CD8-positive, alpha-beta memory T cell (primary cell): ENCODE measurements at places on chromosomes 13 and 19. TPM values are rescaled to one million over a fixed set of nuclear protein-coding genes. Genes with fewer than 3 reads are reported as not detected.

DNA sequence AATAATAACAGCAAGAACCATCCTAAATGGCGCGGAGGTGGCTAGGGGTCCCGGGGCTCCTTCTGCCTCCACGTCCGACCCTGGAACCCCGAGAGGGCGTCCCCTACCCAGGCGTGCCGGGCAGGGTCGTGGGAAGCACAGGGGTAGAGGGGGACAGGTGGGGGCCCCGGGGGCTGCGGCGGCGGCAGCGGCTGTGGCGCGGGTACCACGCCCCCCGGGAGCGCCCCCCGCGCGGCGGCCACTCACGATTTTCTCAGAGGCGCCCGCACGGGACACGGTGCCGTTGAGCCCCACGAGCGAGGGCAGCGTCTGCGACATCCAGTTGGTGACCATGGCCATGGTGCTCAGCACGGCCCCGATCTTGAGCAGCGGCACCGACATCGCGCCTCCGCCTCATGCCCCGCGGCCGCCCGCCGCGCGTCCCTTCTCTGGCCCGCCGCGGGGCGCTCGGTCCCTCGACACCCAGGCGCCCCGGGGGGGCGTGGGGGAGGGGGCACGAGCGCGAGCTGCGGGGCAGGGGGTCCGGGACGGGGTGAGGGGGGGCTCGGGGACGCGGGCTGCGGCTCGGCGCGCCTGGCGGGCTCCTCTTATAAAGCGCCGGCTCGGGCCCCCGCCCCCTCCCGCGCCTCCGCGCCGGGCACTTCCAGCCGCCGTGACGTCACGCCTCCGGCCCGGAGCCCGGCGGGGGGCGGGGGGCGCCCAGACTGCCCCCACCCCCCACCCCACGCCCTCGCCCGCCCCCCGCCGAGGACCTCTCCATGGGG, 22.9 kb downstream of the OLFM2 start:
- no peak for DNase-seq

- no peak for DNase-seq
Measured at GRCh38 chr13:40275636-40276035, 390.8 kb downstream of the FOXO1 start.

- no peak for DNase-seq
Measured at GRCh38 chr19:51161266-51161665, 19.2 kb downstream of the SIGLEC7 start.

DNA sequence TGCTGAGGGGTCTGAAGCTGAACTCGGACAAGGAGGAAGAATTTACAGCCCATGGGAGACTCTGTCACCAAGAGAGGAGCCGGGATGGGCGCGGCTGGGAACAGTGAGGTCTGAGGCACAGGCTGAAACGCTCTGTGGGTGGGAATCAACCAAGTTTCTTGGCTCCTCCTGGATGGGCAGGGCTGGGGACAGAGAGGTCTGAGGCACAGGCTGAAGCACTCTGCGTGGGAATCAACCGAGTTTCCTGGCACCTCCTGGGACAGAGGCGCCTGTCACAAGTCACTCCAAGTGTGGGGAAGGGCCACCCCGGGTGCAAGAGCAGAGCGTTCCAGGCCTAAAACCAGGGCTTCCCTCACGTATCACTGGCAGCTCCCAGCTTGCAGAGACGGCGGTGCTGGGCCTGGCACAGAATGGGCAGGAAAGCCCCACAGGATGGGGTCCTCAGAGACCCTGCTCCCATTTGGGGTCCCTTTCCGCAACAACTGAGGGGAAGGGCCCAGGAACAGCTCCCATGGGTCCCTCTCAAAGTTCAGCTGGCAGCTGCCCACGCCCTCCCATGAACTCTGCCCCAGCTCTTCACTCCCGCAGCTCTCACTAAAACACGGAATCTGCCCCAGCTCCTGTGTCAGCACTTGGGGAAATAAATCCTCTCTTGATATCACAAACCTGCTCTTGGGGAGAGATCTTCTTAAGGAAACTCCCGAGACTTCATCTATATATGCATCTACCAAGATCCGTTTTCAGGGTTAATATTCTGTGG, 18.5 kb downstream of the AP3D1 start:
- DNase-seq = no peak

DNA sequence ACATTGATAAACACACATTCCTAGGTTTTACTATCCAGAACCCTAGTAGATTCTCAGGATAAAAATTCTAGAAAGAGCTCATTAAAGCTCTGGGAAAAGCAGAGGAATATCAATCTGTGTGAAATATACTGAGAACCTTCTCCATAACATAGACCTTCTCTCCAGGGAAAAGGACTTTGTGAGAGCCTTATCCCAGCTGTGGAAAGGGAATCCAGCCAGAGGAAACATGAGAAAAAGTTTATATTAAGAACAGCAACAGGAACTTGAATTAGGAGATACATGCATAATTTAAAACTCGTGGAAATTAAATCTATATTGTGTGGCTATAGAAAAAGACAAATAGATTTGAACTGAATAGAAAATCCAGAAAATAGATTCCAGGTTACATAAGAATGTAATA, 1639.9 kb downstream of the EFNB2 start:
- no peak for DNase-seq

DNA sequence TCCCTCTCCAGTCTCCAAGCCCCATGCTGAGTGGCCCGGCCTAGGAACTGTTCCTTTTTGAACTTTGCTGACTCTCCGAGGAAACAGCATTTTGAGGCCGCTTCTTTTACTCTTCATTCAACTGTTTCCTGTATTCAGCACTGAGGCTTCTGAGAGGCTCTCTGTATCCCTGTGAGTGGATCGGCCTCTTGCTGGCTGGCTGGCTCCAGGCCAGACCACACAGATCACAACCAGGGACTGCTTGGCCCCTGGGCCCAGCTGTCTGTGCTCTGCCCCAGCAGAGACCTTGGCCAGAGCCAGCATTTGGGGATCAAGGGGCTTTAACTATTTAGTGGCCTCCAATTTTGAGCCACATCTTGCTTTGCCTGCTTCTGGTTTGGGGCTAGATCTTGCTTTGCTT, 75.6 kb upstream of the KL start:
- no peak for DNase-seq

GRCh38 chr13:29564818-29565217, 30.7 kb downstream of the SLC7A1 start:
- no peak for DNase-seq

GRCh38 chr13:72686766-72687165, 40.7 kb downstream of the MZT1 start:
- no peak for DNase-seq

GRCh38 chr13:88086577-88086976, 415.4 kb downstream of the SLITRK5 start:
- no peak for DNase-seq

DNA sequence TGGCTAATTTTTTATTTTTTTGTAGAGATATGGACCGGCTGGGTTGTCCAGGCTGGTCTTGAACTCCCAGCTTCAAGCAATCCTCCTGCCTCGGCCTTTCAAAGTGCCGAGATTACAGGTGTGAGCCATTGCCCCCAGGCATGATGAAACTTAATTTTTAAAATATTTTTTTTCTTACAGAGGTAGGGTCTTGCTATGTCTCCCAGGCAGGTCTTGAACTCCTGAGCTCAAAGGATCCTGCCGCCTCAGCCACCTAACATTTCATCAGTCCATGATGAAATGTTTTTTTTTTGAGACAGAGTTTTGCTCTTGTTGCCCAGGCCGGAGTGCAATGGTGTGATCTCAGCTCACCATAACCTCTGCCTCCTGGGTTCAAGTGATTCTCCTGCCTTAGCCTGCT, 12.4 kb downstream of the C19orf44 start:
- no peak for DNase-seq

DNA sequence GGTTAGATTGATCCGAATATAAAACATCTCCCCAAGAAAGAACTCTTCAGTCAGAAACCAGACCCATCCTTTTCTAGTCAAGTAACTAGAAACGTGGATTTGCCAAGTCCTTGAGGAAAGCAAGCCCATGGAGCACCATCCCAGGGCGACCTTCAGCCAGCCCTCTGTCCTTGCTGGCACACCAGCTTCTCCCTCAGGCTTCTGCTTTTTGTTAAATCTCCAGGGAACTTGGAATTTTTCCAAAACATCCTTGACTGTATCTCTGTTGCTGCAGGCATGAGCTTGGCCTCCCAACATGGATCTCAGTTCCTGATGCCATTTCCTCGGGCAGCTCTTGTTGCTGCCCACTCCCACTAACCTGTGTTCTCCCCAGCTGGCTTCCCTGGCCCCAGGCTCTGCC, 27.1 kb upstream of the C1QTNF9 start:
- DNase-seq = no peak

- DNase-seq = no peak
Measured at GRCh38 chr19:39167461-39168257, 29.1 kb upstream of the NCCRP1 start.

DNA sequence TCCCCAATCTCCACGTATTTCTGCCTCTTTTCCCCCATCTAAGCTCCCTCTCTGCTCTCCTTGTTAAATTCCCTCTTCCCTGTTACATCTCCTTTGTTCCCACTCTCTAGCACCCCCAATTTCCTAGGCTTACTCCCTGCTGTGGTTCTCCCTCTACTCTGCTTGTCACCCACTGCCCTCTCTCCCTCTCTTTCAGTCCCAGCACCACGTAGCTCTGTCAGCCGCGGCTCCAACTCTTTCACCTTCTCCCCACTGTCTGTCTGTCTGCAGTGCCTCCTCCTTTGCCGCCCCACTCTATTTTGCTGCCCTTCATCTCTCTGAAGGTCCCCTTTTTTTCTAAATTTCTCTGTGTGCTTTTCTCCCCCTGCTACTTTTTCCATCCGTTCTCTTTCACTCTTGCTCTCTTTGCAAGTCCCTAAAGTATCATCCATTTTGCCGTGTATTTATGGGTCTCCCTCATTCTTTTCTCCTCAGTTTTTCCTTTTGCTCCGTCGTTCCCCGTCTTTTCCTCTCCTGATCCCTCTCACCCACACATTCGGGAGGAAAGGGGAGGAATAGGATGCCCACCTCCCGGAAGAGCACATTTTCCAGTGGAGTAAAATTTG, 937 bp downstream of the ZNF841 start:
- no peak for DNase-seq

GRCh38 chr13:25901460-25902376, 150.1 kb downstream of the SHISA2 start:
- DNase-seq = peak; percentile 76

- no peak for DNase-seq
Measured at GRCh38 chr13:54185101-54185500, 1156.5 kb downstream of the OLFM4 start.

DNA sequence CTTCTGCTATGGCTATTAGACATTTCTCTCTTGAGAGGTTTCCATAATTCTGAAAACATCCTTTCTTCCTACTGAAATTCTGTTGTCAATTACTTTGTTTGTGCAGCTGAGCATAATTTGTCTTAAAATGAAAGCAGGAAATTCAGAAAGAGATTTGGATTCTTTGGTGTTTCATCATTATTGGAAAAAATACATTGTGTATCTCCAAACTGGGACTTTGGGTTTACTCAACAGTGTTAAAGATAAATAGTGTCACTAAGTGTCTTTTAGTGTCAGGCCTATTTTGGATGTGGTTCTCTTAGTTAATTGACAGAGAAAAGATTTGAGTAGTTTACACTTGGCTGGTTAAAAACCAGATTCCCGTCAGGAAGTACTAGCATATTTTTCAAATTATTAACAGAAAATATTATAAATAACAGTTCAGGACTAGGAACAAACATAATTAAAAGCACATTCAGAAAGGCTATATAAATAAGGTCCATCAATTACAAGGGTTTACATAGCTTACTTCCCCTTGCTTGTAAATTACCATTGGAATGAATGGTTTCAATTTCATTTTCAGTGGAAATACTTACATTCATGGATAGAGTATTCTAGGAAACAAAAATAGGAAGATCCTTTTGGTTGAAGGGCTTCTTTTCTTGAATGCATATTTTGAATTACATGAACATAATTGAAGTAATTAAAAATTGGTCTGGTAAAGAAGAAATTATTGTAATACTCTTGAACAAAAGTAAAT, 483.1 kb downstream of the GPC6 start:
- no peak for DNase-seq

DNA sequence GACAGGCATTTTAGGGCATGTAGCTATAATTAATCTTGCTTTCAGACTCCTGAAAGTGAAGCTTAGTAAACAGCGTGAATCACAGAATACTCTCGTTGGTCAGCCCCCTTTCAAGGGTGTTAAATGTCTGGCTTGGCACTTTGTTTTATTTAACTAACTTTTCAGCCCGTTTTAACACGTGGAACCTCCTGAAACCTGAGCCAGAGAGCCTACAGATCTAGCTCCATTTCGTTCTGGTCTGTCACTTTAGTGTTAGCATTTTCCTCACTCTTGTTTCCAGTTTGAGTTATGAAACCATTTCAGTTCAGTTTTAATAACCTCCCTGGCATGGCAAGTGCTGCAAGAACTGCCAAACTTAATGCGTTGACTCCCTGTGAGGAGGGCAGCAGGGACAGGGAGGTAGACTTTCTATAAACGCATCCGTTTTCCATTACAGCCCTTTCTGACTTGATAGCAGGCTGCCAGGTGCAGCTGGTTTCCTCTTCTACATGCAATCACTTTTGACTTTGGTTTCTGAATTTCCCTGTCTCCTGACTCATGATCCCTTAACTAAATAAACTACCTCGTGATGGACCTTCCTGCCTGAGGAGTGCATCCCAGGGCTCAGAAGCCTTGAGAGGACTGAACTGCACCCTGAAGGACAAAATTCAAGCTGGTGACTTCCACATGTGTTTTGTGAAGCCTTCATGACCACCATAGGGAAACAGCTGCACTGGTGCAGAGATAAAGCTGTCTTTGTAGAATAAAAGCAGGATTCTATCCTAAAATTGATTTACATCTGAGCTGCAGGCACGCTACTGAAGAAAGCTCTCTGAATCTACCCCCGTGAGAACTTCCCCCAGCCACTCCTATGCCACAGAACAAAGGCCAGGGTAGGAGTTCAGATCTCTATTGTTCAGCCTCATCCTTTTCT, 192.6 kb downstream of the DLEU7 start:
- no peak for DNase-seq

DNA sequence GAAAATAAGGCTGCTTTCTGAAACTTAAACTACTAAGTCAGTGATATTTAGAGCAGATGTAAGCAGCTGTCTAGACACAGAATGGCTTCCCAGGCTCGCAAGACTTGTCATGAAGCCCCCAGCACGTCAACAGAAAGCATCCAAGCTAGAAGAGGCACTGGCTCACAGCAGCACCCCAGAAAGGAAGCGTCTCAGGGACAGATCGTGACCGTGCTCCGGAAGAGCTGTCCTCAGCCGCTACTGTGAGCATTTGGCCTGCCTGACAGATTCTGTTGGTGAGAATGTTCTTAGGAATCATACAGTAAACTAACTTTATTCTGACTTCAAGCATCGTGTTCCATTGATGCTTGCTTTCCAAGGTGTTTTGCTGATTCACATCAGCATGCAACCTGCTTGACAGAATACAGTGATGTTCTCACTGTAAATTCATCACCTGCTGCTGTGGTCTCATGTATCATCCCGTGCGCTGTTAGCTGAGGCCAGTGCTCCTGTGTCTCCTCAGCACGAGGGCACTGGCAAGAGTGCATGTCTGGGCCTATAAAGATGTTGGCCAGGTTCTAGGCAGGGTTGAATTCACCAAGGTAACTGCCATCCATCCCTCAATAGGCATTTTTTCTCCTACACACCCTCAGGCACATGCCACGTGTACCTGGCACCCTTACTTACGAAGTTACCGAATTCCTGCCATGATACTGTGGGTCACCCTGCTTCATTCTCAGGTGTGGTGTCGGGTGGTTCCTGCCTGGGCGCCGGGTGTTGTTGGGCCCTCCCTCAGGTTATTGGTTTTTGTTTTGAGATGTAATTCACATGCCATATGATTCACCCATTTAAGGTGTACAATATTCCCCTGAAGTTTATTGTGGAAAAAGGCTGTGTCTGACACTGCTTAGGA, 15.9 kb downstream of the SPINT2 start:
- no peak for DNase-seq

The MEDAG gene
- polyA plus RNA-seq = not detected

The KLK3 gene
- polyA plus RNA-seq = not detected

The IGSF23 gene
- polyA plus RNA-seq = not detected

The ZNF223 gene
- polyA plus RNA-seq = 2.7 TPM
